ENCODE measurements at places on chromosomes 13 and 19.

DNA sequence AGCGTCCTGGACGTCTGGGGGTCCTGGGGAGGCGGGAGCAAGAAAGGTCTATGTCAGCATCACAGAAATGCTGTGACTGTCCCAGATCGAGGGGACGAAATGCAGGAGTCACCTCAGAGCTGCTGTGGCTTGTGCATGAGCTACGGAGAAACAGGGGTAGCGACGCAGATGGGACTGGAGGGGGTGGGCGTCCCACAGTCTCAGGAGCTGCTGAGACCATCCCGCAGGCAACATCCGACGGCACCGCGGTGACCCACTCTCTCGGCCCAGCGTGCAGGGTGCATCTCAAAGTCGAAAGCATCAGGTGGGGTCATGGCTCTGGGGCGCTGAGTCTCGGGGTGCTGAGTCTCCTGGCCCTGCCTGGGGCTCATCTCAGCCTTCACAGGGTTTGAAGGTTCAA is 37.4 kb upstream of the C13orf46 start:
- no peaks in the 10 kb centered on the region for H3K36me3 ChIP-seq
- no peak for DNase-seq
- H3K27ac ChIP-seq: no peak overlapping the region
- H3K27me3 ChIP-seq: no peaks in the 10 kb centered on the region
- H3K4me3 ChIP-seq: no peak overlapping the region

- H3K4me1 ChIP-seq: no peaks in the 10 kb centered on the region
- H3K4me3 ChIP-seq: no peak overlapping the region
- no peaks in the 10 kb centered on the region for H3K36me3 ChIP-seq
- DNase-seq: no peak
These were observed 7.6 kb upstream of the ZNF227 start for GRCh38 chr19:44204772-44205171.

DNA sequence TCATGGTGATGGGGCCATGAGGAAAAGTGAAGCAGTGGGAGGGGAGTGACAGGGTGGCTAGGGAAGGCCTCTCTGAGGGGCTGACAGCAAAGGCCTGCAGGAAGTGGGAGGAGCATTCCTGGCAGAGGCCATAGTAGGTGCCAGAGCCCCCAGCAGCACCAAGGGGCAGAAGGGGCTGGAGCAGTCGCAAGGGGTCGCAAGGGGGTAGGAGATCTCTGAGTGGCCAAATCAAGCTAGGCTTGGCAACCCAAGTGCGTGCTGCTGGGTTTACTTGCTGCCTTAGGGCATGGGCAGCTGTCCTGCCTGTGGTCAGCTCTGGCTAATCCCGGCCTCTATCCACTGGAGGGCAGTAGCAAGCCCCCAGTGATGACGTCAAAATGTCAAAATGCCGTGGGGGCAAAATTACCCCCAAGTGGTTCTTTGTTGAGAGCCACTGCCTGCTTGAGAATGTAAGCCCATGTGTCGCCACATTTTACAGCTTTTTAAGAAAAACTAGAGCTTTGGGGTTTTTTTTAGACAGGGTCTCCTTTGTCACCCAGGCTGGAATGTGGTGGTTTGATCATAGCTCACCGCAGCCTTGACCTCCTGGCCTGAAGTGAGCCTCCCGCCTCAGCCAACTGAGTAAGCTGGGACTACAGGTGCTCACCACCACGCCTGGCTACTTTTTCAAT is 11.8 kb downstream of the CCDC97 start:
- H3K4me3 ChIP-seq: no peak overlapping the region
- peaks cover 4% of the 10 kb centered on the region for H3K36me3 ChIP-seq
- H3K27me3 ChIP-seq: no peaks in the 10 kb centered on the region
- no peak overlapping the region for H3K27ac ChIP-seq
- peaks cover 43% of the 10 kb centered on the region for H3K4me1 ChIP-seq

DNA sequence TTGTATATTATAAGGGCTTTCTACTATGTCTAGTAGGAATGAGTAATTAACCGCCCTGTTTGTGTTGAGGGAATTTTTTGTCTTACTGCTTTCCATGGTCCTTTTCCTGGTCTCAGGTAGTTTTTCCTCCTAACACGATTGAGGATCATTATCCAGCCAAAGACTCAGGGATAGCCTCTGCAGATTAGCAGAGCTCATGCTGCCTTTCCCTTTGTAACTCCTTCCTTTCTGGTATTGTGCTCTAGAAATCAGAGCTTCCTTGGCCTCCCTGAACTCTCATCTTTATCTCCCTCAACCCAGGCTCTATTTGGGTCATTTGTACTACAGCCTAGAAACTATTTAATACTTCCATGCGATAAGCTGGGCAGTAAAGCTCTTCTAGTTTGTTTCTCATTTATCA is 142.1 kb downstream of the PDS5B start:
- H3K27ac ChIP-seq: no peak overlapping the region
- no peaks in the 10 kb centered on the region for H3K4me1 ChIP-seq
- no peaks in the 10 kb centered on the region for H3K36me3 ChIP-seq
- H3K4me3 ChIP-seq: no peak overlapping the region
- DNase-seq: no peak

- no peaks in the 10 kb centered on the region for H3K27me3 ChIP-seq
- H3K36me3 ChIP-seq: no peaks in the 10 kb centered on the region
- H3K4me1 ChIP-seq: peaks cover 11% of the 10 kb centered on the region
These were observed 889 bp downstream of the GTF2F2 start for GRCh38 chr13:45120967-45121831.

- 0 out of 2 replicates have a peak, but pooled peaks cover 13% of the 10 kb centered on the region for H3K4me1 ChIP-seq
- peak; percentile 90 for DNase-seq
- H3K36me3 ChIP-seq: peaks cover 4% of the 10 kb centered on the region
- no peaks in the 10 kb centered on the region for H3K27me3 ChIP-seq
These were observed at the start of gene FARSA for GRCh38 chr19:12933287-12934072. Gene FARSA, minus strand, starts transcription at chr19:12933711. Its CDS starts 15 bp downstream, at chr19:12933696.

- no peak overlapping the region for H3K27ac ChIP-seq
- H3K4me1 ChIP-seq: no peaks in the 10 kb centered on the region
- H3K36me3 ChIP-seq: no peaks in the 10 kb centered on the region
These were observed 484.2 kb upstream of the SLITRK1 start for GRCh38 chr13:84366506-84366905.

GRCh38 chr13:59345311-59345710 is 818.4 kb downstream of the DIAPH3 start:
- H3K27ac ChIP-seq: no peak overlapping the region
- H3K4me1 ChIP-seq: no peaks in the 10 kb centered on the region
- no peak overlapping the region for H3K4me3 ChIP-seq
- no peaks in the 10 kb centered on the region for H3K36me3 ChIP-seq
- DNase-seq: no peak
- no peaks in the 10 kb centered on the region for H3K27me3 ChIP-seq

All from Caco-2 (cell line).